ENCODE measurements at places on chromosomes 11 and 22.

GRCh38 chr22:19710769-19711106 is 3.6 kb upstream of the SEPTIN5 start:
- no peak for DNase-seq

GRCh38 chr11:44018127-44018521 is 29.7 kb upstream of the ACCSL start:
- no peak for DNase-seq

DNA sequence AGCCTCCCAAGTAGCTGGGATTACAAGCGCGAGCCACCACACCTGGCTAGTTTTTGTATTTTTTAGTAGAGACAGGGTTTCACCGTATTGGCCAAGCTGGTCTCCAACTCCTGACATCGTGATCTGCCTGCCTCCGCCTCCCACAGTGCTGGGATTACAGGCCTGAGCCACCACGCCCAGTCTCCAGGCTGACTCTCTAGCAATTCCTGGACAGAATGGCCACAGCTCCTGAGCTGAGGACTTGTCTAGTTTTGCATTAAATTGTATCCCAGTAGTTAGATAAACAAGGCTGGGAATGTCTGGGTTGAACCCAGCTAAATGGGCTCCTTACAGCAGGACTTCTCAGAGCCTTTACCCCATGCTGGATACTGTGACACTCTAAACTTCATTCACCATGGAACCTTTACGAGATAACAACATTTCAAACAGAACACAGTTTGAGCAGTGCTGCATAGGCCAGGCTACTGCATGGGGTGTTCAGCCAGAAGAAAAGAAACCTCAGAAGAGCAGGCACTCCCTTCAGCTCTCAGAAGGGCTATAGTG is 13.9 kb upstream of the MOGAT2 start:
- no peak for DNase-seq

- no peak for DNase-seq
These were observed 6.2 kb upstream of the TLCD5 start for GRCh38 chr11:120318906-120319305.

DNA sequence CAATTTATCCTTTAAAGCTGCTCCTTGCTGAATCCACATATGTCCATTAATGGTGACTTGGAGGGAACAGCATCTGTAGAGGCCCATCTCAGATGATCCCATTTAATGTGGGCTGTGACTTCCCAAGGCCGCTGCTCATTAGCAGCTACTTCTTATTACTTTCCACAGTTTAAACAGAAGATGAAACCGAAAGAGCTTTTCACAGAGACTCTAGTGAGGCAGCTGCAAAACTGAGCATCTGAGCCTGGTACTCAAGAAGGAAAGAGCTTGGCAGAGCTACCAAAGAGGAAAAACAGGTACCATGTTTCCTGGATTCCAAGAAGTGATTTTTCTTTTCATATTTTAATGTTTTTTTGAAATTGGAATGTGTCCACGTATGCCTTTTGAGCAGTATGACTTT is 110.5 kb upstream of the NARS2 start:
- no peak for DNase-seq

- DNase-seq = no peak
These were observed 194.0 kb downstream of the CASP12 start for GRCh38 chr11:104704146-104704830.

GRCh38 chr11:46898396-46899095 is 19.8 kb downstream of the LRP4 start:
- no peak for DNase-seq

DNA sequence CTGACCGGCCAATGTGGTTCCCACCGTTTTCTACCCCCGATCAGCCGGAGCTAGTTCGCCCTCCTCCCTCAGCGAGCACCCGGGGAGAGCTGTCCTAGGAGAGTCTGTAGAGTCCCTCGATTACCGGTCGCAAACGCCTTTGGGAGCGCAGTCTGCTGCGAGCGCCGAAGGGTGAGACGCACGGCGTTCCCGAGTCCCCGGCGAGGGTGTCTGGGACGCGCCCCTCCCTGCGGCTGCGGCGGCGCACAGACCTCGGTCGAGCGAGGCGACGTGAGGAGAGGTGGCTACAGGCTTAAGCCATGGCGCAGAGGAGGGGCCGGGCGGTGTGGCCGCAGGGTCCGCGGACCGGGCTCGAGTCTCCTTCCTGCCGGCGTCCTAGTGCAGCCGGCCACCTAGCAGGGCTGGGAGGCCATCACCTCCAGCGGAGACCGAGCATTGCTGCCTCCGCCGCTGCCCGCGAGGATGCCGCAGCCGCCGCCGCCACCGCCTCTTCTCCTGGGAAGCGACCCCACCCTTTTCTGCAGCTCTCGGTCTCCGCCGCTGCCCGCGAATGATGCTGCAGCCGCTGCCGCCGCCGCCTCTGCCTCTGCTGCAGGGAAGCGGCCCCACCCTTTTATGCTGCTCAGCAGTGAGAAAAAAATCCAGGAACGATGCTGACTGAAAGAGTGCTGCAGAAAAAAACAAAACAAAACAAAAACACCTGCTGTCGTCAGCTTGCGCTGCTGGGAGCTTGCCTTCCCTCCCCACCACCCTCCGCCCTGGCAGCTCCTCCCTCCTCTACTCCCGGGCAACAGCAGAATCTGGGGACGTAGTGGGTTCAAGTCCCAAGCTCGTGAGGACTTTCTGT is at the start of gene MAP6:
Gene MAP6, minus strand, starts transcription at position 588 of the 847 bp plus-strand sequence. CDS start 669 bp downstream, outside the sequence.
- DNase-seq = no peak

DNA sequence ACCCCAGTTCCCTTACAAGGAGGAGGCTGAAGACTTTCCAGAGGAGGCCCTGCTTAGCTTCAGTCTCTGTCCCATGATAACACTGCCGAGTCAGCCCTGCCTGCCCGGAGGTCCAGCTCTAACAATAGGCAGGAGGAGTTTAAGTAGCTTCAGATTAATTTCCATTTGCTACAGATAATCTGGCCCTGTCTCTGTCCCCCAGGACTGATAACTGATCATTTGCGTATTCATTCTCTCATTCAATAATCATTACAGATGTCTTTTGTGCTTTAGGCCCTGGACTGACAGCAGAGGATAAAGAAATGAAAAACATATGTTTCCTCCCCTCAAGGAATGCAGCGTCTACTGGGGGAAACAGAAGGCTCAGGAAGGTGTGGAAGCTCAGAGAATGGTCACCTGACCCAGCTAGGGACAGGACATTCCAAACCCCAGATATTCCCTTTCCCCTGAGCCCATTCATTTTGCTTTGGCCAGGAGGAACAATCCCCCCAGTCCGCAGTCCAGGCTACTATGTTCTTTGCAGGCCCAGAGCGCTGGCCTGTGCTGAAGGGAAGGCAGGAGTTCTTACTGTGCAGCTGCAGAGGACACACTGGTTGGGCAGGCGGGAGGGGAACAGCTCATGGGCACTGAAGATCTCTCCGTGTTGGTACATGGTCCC is 20.8 kb downstream of the CHRDL2 start:
- no peak for DNase-seq
